Smooth muscle cell of the pulmonary artery (primary cell): ENCODE measurements at places on chromosomes 13 and 19. TPM values are rescaled to one million over a fixed set of nuclear protein-coding genes. Genes with fewer than 3 reads are reported as not detected.

GARIN5A gene
- total RNA-seq: 0.23 and 0.39 TPM in 2 replicates

TMEM150B gene
- not detected in 2 replicates for total RNA-seq

CKM gene
- total RNA-seq: not detected in 2 replicates

TNFSF9 gene
- 0.26 and 0.99 TPM in 2 replicates for total RNA-seq

CACNG7 gene
- 1.7 and 7.2 TPM in 2 replicates for total RNA-seq

EXOC3L2 gene
- total RNA-seq: 0.10 and 0.13 TPM in 2 replicates

NCR1 gene
- not detected in 2 replicates for total RNA-seq

PRODH2 gene
- total RNA-seq: not detected in 2 replicates

GPC5 gene
- 0.07 and 0.13 TPM in 2 replicates for total RNA-seq

GAPDHS gene
- not detected in 2 replicates for total RNA-seq

OXGR1 gene
- total RNA-seq: not detected in 2 replicates

CEACAM16 gene
- total RNA-seq: not detected in 2 replicates

ZMYM2 gene
- total RNA-seq: 51.3 and 51.8 TPM in 2 replicates

SLC25A41 gene
- 0.07 TPM in 1 of 2 replicates, not detected in the other for total RNA-seq

CEACAM3 gene
- total RNA-seq: not detected in 2 replicates

C19orf85 gene
- not detected in 2 replicates for total RNA-seq

COL5A3 gene
- 8.6 and 138 TPM in 2 replicates for total RNA-seq

FGF9 gene
- 0.03 and 0.39 TPM in 2 replicates for total RNA-seq

U2AF2 gene
- total RNA-seq: 103 and 111 TPM in 2 replicates

ASPDH gene
- not detected in 2 replicates for total RNA-seq

TUBB4A gene
- total RNA-seq: not detected in 2 replicates
